ENCODE measurements at places on chromosomes 3 and 15.

DNA sequence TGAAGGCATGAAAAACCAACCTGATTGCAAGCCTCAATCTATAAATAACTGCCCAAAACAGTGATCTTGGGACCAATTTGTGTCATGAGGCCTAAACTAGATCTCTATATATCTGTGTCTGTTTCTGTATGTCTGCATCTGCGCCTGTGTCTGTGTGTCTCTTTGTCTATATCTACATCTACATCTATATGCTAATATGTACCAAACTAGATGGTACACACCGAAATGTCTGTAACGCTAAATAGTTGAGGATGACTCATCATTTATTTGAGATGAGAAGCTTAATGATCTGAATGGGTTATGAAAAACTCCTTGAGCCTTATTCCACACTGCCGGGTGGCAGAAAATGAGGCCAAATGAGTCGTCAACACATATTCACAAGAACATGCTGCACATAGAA is 982.3 kb downstream of the ROBO2 start:
- no peak for DNase-seq

DNA sequence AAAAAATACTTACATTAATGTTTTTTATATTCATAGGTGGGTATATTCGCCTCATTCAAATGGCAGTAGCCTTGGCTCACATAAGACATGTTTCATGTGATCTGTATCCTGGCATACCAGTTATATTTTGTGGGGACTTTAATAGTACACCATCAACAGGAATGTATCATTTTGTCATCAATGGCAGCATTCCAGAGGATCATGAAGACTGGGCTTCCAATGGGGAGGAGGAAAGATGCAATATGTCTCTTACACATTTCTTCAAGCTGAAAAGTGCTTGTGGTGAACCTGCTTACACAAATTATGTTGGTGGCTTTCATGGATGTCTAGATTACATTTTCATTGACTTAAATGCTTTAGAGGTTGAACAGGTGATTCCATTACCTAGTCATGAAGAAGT is 3.5 kb downstream of the PDE12 start:
- DNase-seq = no peak

DNA sequence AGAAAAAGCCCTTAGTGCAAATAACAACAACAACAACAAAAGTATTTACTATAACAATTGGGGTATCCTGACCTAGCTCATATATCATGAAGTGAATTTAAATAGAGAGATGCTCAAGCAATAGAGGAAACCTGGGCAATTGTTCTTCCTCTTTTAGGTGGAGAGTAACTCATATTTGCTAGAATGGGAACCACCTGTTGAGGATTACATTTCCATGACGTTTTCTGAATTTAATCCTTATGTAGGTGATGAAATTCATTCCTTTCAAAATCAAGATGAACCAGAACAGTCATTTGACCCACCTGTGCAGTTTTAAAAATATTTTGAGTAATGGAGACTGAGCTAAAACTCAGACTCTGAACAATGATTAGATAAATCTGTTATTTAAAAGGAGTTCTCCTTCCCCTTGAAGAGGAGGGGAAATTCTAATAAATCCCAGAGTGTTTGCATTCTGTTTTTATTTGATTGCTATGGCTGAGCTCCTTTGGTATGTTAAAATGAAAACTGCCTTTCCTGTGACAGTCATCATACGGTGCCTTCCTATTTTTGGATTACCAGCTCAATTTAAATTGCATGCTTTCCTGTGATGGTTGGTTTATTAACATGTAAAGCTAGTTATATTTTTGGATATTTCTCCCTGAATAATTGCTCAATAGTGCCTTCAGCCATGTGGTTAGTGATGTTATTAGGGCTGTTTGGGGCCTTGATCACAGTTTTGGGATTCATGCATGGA is 24.3 kb downstream of the VPS8 start:
- DNase-seq = no peak

DNA sequence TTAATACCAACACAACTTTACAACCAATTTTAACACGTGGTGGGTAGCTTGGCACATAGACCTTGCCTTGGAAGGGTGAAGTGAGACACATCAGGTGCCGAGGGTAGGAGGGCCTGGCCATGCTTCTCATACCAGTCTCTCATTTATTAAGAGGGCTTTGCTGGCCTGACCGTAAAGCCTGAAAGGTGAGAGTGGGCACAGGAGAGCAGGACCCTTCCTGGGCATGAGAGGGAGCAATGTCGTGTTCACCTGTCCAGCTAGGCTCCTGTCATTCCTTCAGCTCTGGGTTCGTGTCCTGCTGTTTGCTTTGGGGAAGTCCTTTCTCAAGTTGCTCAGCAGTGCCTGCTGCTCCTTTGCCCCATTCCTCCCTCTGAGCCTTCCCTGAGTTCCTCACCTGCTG is 294.4 kb downstream of the EPHB1 start:
- no peak for DNase-seq

GRCh38 chr3:59518283-59519055 is 468.6 kb upstream of the CFAP20DC start:
- no peak for DNase-seq

- no peak for DNase-seq
Measured at GRCh38 chr3:44995142-44995770, 19.2 kb downstream of the EXOSC7 start.

- no peak for DNase-seq
Measured at GRCh38 chr3:58272891-58273290, 33.2 kb upstream of the RPP14 start.

DNA sequence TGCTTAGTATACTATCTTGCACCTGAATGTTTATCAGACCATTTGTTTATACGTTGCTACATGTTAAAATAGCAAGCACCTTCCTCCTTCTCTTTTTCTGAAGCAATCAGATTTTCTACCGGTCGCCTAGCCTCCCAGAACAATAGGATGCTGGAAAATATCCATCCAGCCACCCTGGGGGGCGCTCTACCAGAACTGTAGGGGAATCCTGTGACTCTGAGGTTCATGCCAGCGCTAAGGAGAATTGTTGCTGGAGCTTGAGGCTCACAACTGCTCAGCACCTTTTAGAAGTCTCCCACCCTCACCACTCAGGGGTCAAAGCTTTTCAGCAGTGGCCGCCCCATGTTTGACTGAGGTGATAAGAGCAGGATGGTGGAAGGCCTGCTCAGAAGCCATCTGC is 27.5 kb downstream of the SQOR start:
- DNase-seq = no peak

Measured in glomerular endothelial cell (primary cell).